GM13977 (cell line): ENCODE measurements at places on chromosomes 13 and 19.

DNA sequence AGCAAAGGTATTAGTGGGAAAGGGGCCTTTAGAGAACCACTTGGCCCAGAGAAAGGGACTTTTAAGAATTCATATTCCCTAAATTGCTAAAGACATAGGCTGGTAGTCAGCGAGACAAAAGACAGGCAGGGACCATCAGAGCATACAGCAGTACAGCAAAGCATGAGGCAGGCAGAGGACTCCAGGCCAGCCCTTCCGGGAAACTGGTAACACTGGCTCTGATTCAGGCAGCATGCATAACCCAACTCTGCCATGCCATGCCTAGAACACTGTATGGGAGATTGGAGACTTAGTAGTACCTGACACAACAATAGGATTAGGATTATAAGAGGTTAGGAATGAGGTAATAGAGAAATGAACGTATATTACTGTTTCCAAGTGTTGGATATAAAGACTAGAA lies 34.9 kb downstream of the CAB39L start:
- DNase-seq, result no peak

DNA sequence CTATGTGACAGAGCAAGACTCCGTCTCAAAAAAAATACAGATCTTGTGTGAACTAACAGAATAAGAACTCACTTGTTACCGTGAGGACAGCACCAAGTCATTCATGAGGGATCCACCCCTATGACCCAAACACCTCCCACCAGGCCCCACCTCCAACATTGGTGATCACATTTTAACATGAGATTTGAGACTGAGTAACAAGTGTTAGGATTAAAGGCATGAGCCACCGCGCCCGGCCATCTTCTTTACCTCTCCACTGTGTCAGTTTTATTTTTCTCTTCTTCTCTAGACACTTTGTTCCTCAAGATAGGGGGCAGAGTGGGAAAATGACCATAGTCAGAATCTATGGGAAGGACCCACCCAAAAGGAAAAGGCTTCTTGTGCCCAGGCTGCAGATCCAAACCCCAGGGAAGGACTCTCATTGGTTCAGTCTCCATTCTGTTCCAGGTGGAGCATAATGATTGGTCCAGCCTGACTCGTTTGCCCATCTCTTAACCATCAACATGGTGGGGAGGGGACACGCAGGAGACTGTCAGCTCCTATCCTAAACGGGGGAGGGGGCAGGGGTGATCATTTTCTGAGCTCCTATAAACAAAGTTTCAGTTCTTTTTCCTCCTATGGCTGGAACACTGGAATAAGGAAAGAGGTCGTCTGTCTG lies 1.3 kb upstream of the CALM3 start:
- no peak for DNase-seq

DNA sequence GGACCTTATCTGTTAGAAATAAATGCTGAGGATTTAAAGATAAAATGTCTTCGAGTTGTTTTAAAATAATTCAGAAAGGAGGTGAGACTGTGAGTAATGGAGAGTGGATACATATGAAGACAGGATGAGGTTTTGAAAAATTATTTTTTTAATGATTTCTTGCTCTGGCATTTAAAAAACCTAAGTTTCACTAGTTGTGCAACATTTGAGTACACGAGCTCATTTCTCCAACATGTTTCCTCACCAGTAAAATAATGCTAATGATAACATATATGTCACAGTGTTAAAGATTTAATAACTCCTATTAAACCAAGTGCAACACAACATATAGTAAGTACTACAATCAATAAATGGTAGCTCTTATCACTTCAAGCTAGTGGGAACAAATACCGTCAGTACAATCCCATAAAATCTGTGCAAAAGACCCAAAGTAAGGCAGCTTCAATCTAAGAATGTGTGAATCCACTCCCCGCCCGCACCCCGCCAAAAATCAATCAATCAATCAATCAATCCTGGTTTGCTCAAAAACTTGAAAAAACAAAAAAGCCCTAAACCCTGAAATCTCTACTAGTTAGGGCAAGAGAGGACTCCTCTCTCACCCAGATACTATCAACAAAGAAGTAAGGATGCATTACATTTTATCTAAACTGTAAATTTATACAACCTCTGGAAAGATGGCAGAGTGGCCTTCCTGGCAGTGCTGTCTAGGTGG lies 1.3 kb downstream of the ALG5 start:
- DNase-seq, result no peak

DNA sequence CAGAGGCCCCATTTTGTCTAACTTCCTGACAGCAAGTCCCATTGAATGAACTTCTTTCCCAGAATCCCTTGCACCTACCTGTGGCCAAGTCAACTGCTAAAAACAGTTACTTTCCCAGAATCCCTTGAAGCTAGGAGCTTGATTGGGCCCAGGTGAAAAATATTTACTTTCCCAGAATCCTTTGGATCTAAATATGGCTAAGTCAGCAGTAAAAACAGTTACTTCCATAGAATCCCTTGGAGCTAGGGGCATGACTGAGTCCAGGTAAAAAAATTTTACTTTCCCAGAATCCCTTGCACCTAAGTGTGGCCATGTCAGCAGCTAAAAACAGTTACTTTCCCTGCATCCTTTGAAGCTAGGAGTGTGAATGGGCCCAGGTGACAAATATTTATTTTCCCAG lies 13.2 kb upstream of the MEIS3 start:
- no peak for DNase-seq

GRCh38 chr19:11639245-11639601 lies 41.9 kb downstream of the ZNF627 start:
- no peak for DNase-seq

GRCh38 chr19:7916103-7916954 lies 1.7 kb downstream of the TGFBR3L start:
- peak; percentile 75 for DNase-seq

DNA sequence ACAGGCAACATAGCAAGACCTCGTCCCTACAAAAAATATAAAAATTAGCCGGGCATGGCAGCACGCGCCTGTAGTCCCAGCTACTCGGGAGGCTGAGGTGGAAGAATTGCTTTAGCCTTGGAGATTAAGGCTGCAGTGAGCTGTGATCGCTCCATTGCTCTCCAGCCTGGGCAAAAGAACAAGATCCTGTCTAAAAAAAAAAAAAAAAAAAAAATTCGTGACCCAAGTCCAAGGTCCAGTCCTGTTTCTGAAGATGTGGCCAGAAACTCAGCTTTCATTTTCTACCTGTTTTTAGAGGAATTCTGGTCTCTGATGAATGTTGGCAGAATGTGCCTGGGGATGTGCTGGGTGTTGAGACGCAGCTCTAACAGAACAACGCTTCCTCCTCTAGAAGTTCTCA lies 1.9 kb upstream of the PGPEP1 start:
- DNase-seq, result no peak

- no peak for DNase-seq
These were observed 405 bp upstream of the ZNF569 start for GRCh38 chr19:37467608-37468090.

DNA sequence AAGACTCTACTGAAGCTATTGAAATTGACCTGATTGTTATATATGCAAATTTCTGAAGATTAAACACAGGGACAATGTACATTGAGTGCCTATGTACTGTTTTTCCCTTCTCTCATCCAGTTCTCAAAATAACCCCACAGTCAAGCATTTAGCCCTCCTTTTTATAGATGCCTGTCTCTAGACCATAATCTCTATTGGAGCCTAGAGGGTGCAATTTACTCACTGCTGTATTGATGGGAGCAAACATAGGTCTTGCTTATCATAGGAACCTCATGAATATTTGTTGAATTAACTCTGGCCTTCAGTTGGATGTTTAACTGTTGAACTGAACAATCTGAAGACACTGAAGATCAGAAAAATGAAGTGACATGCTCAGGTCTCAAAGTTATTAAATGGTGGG lies 183.0 kb downstream of the RFC3 start:
- no peak for DNase-seq

DNA sequence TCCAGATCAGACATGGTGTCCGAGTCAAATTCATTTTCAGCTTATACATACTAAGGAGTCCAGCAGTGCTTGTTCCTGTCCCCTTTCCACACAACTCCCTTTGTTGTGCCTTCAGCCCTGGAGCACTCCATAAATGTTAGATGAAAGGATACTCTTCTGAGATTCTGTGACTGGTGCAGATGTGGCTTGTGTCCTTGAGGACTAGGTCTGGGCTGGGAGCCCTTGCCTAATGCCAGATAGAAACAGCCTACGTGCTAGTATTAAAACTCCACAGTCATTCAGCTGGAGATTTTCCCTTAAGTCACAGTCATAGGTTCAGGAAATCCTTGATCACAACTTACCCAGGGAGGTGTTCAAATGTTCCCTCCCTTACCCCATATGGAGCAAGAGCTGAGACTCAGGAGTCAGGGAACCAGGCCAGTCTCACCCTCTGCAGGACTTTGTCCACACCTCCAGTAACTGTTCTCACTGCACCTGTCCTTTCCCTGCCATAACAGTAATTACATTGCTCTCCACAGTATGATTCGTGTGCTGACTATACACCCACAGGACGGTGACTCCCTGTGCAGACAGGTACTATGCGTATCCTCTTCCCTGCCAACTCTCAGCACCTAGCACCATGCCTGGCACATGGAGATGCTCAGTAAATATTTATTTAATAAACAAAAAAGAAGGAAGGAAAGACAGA lies 15.5 kb upstream of the SERPINE3 start:
- DNase-seq, result no peak

DNA sequence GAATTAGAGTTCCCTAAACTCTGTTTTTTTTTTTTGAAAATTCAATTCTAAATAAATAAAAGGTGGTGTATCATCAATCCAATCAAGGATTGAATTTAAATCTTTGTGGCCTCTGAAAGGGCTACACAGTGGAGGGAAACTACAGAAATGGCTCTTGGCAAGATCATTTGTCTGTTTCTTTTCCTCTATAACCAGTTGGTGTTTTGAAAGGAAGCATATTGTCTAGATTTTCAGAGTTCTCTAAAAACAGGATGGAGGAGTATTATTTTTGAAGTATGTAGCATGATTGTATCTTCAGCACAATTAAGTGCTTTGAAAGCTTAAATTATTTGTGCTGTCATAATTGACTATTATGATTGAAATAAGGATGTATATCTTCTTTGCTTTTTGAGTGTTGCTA lies 29.8 kb downstream of the WASF3 start:
- DNase-seq, result no peak

GRCh38 chr19:7099597-7099921 lies 30.1 kb downstream of the ZNF557 start:
- DNase-seq, result no peak

GRCh38 chr13:52846567-52847321 lies 1.7 kb downstream of the PCDH8 start:
- peak; percentile 59 for DNase-seq

- DNase-seq, result no peak
These were observed 36.1 kb upstream of the DOCK9 start for GRCh38 chr13:99013951-99014350.

DNA sequence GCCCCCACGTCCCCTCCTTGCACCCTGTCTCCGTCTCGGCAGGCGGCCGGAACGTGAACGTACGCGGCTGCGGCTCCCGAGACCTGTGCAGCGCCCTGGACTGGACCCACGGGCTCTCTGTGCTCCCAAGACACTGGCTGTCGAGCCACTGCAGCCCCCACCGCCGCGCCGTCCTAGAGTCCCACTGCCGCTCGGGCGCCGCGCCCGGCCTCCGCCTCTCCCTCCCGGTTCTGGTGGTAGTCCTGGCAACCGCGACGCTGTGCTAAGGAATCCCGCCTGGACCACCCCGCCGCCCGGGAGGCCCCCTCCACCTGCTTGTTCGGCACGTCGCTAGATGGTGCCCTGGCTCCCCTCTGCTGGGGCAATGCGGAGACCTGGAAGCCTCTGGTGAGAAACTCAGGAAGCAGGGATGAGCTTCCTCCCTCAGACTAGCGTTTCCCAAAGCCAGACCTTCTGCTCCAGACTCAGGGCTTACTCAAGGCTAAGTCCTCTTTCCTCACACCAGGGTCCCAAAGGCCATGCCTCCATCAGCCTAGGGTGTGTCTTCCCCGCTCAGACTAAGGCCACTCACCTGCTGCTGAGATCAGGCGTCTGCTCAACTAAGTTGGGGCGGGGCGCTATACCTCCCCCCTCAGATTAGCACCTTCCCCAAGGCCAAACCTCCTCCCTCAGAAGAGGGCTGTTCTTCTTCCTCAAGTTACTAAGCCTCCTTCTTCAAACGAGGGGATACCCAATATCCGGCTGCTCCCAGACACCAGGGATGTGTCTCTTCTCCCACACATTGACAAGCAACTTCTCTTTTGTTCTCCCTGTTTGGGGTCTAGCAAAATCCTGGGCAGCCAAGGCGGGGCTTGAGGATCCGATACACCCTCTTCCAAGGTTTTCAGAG lies 16.1 kb upstream of the IRGC start:
- DNase-seq, result no peak

DNA sequence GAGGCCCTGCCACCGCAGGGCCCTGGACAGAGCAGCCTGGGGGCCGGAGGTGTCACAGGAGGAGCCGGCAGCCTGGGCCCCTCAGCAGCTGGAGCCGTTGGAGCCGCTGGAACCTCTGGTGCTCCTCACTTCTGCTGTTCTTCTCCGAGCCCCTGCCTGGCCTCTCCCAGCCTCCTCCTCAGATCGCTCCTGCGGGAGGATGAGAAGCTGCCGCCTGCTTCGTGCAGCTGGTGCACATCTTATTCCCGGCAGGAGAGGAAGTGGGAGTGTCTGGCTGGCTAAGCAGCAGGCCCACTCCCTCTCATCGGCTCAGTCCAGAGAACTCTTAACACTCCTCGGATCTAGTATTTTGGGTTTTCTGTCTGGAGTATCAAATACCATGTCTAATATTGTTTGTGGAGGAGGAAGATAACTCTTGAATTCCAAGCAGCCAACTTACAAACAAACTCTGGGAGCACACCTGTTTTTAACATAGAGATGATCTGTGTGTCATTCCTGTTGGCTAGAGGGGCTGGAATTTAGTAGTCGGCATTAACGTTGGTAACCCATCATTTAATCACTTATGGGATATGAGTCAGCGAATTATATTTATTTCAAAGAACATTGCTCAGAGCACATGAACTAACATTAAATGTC lies 37.1 kb upstream of the RNF113B start:
- DNase-seq, result no peak

- no peak for DNase-seq
These were observed 4.9 kb downstream of the MPV17L2 start for GRCh38 chr19:18197941-18198340.

DNA sequence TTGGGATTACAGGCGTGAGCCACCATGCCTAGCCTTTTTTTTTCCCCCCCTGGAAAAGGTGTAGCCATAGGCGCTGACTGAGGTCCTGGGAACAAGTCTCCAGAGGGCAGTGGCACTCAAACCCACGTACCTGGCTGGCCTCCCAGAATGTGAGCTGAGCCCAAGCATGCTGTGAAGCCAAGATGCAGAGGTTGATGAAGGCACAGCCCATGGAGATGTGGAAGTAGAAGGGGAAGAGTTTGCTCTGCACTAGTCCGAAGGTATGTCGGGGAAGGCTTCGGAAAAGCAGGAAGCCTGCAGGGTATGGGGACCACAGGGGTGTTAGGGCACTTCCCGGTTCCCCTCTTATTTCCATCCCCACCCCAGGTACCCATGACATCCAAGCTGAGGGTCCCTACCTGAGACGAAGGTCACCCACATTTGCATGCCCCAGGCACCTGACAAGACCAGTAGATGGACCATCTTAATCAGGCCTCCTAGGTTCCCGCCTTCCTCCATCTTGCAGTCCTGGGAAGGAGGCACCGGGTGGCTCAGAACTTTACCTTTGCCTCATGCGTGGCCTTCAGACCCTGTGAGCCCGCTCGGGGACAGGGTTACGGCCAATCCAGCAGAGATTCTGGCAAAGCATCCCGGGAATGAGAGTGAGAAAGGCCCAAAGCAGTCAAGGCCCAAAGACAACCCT lies 805 bp downstream of the TMEM205 start:
- DNase-seq, result no peak

GRCh38 chr19:16612636-16613035 lies 15.4 kb downstream of the MED26 start:
- no peak for DNase-seq
